EL (cell line): ENCODE measurements at places on chromosomes 16 and 17.

- DNase-seq = no peak
These were observed 10.1 kb upstream of the TMEM219 start for GRCh38 chr16:29951625-29952365.

DNA sequence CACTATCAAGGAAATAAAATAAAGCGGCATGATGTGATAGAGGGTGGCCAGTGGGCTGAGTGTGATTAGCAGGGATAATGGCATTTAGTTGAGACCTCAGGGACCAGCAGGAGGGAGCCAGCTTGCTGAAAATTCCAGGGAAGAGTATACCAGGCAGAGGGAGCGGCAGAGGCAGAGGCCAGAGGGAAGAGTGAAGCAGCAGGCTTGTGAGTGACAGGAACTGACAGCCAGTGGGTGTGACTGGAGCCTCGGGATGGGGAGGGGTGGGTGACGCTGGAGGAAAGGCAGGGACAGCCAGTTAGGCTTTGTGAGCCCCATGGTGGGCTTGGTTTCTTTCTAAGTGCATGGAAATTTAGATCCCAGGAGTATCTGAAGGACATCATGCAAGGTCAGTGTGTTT is 209.7 kb upstream of the CACNG3 start:
- no peak for DNase-seq

GRCh38 chr16:49799172-49799571 is 56.7 kb downstream of the ZNF423 start:
- DNase-seq = no peak

DNA sequence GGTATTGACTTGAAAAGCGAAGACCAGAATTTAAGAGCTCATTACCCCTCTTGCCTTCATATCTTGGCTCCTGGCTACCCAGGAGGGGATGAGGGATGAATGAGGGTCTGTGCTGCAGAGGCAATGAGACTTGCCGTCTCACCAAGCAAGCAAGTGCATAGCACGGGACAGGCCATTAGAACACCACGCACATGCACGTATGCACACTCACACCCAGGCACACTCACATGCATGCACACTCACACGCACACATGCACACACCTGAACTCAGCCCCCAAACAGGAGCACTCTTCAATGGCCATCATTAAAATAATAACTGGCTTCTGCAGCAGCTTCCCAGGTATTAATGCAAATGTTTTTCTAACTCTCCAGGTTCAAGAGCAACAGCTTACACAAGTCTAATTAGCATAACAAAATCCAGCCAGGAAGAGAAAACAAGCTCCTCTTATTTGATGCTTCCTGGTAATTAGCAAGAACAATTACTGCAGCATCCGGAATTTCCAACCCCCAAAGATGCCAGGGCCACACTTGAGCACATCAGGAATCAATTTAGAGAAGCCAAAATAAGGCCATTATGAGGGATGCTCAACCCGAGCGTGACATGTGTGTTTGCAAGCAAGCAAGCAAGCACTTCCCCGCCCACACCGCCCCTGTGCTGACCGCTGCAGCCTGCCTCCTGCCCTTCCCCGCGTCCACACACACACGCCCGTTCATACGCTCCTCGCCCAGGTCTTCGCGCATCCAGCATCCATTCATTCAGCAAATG is 171.6 kb upstream of the TNRC6C start:
- no peak for DNase-seq

DNA sequence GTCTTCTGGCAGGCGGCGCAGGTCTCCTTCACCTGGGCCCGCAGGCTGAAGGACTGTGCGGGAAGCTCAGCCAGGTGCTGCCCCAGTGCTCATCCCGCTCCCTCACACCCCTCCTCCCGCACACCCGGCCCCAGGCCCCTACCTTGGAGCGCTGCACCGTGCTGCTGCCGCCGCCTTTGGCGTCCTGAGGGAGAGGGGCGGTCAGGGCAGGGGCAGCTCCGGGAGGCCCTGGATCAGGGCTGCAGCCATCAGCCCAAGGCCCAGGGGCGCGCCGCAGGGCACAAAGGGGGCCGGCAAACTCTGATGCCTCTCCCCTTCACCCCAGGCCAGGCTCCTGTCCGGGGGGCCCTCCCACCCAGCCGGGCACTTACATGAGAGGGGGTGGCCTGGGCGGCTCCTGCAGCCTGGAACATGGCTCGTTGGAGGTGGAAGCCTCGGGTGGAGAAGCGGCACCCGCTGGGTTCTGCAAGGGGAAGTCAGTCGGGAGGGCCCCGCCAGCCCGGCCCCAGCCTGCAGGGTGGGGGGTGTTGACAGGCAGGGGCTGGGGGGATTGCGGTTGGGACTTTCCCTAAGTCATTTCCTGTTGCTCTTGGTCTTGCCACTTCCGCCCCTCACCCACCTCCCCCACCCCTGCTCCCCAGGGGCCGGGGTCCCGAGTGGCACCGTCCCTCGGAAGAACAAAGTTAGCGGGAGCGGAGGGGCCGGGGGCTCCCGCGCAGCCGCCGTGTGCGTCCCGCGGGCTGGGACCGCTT is 863 bp downstream of the LIMD2 start:
- peak; percentile 35 for DNase-seq

DNA sequence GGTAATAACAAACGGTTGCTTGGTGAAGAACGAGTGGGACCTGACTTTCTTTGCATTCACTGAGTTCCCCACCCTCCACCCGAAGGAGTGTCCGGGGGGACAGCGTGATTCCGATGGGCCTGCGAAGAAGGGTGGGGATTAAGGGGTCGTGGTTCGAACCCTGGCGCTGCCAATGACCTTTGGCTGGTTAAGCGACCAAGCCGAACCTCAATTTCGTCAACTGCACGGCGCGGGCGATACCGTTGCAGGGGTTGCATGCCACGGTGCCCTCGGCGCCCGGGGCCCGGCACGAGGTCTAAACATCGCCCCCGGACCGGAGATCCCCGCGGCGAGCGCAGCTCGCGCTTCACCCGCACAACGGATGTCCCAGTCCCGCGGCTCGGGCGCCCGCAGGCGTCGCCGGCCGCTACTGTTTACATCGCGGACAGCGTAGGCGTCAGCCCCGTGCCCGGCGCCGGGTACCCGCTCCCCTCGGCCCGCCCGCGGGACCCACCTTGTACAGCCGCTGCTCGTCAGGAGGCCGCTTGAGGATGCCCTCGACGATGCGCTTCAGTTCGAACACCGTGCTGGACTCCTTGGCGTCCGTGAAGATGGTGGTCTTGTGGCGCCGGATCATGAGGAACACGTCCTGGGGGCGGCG is 460 bp downstream of the ELOB start:
- no peak for DNase-seq

DNA sequence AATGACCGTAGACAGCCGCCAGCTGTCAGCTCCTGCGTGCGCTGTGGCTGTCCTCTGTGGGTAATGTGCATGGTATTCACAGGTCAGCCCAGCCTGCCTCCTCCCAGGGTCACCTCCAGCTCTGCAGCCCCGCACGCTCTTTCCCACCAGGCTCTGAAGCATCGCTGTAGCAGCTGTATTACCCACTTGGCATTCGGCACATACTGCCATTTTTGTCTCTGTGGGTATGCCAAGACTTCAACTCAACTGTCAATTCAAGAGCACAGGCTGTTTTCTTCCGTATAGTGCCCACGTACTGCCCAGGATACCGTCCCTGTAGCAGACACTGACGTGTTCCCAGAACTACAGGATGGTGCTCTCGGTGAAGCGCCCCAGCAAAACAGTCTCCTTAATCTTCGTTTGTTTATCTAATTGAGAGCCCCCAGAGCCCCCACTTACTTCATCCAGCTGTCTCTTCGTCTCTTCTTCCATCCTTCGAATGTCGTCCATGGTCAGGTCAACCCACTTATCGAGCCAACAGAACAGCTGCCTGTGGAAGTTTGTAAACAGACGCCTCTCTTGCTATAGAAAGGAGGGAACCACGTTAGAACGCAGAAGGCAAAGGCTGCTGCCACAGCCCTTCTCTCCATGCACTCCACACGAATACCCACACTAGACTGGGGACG is 17.4 kb upstream of the INPP5K start:
- DNase-seq = no peak

GRCh38 chr16:16036359-16036792 is 87.0 kb downstream of the ABCC1 start:
- DNase-seq = no peak

GRCh38 chr17:73592501-73592961 is 51.7 kb downstream of the SDK2 start:
- DNase-seq = no peak

DNA sequence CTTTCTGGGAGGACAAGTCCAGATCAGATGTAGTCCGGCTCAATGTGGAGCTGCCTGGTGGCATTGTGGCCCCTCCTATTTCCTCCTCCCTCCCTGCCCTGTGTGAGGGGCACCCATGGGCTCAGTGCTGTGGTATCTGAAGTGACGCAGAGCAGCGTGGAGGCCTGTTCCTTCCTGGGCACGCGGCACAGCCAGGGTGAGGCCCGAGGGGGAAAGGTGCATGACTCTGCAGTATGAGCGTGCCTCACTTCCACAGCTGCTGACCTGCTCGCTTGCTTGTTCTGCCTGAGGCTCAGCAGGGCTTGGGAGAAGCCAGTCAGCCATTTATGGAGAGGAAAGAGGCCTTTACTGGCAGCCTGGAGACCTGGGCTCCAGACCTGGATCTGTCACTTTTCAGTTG is 11.7 kb downstream of the TMEM238L start:
- no peak for DNase-seq

- no peak for DNase-seq
These were observed 15.4 kb upstream of the NUBP1 start for GRCh38 chr16:10728003-10728887.

- DNase-seq = no peak
These were observed 13.0 kb downstream of the DCUN1D3 start for GRCh38 chr16:20887207-20887606.

DNA sequence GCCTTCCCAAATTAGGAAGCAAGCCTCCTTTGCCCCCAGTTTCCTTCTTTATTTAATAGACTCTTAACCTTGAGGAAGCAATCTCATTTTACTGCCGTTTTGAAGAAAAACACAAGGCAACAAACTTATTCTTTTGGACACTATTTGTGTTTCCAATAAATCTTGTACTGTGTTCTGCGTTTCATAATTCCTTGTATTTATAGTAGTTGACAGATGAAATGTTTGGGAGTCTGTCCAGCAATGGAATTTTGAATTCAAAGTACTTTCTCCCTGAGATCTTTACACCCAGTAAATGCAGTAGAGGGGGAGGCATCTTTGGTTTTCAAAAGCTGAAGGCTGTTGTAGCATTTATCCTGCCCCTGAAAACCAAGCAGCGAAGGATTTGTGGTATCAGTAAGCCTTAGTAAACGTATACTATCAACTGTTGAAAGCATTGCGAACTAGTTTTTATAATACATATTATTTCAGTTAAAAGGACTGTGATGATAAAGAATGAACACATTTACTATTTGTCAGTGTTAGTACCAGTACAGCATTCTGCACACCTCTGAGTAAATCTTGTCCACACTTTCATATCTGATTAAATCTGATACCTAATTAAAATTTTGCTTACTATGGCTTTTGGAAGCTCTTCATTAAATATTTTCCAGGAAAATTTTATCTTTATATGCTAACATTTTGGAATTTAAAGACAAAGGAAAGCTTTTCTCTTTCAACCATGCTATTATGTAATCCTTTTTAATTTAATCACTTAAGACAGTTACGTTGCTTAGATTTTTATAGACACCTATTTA is 83.1 kb downstream of the TNRC6C start:
- peak; percentile 14 for DNase-seq

GRCh38 chr17:16297367-16298139 is 55.7 kb downstream of the CENPV start:
- DNase-seq = no peak

DNA sequence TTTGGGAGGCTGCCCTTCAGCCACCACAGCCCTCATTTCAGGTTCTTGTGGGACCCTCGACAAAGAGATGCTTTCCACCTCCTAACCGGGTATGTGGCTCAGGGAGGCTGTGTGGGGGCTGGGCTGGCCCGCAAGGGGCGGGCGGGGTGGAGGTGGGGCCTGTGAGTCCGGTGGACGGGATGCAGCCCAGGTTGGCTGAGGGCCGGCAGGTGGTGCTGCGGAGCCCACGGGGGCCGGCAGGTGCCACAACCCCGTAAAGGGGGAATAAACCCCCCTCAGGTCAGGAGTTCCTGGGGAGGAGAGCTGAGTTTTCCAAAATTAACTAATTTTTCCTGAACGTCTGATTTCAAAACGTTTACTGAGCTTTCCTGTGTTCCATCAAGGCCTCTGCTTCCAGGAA is 4.9 kb upstream of the CIAO3 start:
- no peak for DNase-seq

- peak; percentile 43 for DNase-seq
These were observed 844 bp downstream of the TBKBP1 start for GRCh38 chr17:47694581-47695428.

DNA sequence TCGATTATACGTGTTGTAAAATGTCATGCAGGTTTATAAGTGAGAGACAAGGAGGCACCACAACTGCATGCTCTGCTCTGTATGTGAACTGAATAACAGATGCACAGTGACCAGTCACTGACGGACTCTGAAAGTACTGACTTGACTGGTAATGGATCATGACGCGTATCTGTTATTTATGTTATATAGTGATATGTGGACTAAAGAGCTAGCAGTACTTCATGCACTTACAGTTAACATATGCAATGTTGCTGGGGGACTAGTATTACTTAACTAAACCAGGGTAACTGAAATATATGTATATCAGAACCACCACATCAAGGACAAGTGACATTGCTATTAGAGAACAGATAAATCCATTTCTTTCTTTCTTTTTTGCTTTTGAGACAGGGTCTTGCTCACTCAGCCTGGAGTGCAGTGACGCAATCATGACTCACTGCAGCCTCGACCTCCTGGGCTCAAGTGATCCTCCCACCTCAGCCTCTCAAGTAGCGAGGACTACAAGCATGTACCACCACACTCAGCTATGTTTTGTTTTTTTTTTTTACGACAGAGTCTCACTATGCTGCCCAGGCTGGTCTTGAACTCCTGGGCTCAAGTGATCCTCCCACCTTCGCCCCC is 17.2 kb downstream of the COIL start:
- peak; percentile 30 for DNase-seq

- DNase-seq = peak; percentile 53
These were observed 70.3 kb downstream of the CMC2 start for GRCh38 chr16:80936410-80936809.

DNA sequence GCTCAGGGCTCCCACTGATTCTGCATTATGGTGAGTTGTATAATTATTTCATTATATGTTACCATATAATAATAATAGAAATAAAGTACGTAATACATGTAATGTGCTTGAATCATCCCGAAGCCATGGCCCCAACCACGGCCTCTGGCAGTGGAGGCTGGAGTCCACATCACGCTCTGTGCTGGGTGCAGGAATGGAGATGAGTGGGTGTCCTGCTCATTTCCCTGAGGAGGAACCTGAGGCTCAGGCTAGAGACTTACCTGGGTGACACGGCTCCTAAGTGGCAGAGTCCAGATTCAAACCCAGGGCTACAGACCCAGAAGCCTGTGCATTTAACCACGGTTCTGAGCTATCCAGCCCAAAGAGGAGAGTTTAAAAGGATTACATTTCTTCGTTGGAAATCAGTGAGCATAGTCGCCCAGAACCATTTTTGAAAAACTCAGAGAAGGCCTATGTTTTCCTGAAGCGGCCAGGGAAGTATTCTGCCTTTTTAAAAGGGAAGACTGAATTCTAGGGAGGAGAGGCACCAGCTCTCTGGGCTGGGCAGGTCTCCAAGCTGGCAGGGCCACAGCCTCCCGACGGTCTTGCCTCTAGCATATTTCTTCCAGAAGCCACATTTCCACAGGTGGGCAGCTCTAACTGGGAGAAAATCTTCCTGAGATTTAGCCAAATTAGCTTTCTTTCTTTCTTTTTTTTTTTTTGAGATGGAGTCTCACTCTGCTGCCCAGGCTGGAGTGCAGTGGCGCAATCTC is 6.7 kb downstream of the IL4R start:
- no peak for DNase-seq
